ENCODE measurements at places on chromosomes 11 and 22.

- no peak for DNase-seq
Observed at GRCh38 chr11:15099267-15099666, 15.5 kb upstream of the INSC start.

DNA sequence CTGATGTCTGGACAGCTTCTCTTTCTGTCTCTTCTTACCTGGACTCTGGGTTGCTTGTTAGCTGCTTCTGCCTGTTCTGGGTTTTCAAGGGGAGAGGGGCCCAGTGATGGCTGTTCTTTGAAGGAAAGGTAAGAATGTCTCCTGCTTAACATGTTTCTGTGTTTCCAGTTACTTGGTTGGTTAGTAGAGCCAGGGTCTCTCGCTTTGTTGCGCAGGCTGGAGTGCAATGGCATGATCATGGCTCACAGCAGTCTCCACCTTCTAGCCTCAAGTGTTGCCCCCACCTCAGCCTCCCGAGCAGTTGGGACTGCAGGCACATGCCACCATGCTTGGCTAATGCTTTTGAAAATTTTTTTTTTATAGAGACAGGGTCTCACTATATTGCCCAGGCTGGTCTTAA is 126.6 kb downstream of the BCR start:
- no peak for DNase-seq

GRCh38 chr11:118155776-118156530 is 3.3 kb upstream of the SCN4B start:
- no peak for DNase-seq

DNA sequence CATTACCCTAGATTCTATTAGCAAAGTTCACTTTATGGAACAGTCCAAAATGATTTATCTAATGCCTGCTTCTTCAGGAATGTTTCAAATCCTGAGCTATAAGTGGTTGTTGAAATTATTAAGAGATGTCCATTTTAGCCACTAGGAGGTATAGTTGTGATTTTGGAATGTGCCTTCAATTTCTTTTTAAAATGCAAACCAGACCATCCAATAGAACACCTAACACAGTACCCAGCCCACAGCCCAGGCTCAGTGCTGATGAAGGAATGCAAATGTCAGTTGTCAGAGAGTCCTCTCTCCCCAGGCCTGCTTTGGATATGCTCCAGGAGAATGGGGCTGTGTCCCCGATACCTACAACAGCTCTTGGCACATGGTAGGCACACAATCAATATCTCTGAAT is 85.8 kb upstream of the E2F8 start:
- DNase-seq, result no peak

- DNase-seq, result no peak
Observed at GRCh38 chr11:116929414-116930090, 92.1 kb upstream of the APOA1 start.

DNA sequence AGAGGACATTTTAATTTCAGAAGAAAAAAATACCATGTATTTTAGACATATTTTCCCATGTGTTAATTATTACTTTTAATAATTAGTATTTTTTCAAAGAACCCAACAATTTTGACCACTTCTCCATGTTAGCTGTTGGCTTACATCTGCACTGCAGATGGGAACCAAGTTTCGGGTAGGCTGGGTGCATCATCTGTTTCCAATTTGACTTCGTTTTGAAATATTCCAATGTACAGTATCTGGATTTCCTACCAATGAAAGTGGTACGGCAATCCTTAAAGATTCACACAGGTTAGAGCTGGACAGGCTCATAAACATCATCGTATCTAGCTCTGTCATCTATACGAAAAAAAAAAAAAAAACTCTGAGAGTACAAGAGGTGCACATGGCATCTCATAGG is 670.2 kb downstream of the OPCML start:
- DNase-seq, result no peak

DNA sequence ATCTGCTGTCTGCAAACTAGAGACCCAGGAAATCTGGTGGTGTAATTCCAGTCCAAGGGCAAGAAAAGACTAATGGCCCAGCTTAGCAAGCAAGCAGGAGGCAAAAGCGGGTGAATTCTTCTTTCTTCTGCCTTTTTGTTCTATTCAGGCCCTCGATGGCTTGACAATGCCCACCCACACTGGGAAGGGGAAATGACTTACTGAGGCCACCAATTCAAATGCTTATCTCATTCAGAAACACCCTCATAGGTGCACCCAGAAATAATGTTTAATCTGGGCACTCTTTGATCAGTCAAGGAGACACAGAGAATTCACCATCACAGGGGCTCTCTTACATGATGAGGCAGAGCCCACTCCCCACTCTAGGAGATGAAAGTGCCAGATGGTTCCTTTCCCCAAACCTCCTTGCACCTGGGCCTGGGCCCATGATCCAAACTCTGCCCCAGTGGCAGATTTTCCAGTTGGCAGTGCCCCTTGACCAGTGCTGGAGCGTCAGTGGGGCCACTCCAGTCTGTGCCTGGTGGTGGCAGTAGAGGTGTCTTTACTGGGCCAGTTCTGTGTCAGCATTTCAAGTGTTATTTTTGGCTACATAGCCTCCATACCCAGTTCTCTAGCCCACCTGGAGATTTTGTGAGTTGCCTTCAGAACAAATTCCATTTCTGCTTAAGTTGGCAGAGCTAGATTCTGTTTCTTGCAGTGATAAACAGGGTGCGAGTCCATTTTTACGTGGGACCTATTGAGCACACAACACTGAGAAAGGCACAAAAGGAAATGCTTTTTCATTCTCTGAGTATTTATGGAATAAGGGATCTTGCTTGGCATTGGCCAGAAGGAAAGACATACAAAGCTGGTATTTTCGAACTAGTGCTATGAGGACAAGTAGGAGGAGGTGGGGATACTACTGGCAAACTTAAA is 7.5 kb downstream of the ELMOD1 start:
- peak; percentile 15 for DNase-seq

- DNase-seq, result no peak
Observed at GRCh38 chr11:1399386-1400316, 9.9 kb downstream of the BRSK2 start.

- DNase-seq, result no peak
Observed at GRCh38 chr11:74948546-74948897, 369 bp downstream of the XRRA1 start.

DNA sequence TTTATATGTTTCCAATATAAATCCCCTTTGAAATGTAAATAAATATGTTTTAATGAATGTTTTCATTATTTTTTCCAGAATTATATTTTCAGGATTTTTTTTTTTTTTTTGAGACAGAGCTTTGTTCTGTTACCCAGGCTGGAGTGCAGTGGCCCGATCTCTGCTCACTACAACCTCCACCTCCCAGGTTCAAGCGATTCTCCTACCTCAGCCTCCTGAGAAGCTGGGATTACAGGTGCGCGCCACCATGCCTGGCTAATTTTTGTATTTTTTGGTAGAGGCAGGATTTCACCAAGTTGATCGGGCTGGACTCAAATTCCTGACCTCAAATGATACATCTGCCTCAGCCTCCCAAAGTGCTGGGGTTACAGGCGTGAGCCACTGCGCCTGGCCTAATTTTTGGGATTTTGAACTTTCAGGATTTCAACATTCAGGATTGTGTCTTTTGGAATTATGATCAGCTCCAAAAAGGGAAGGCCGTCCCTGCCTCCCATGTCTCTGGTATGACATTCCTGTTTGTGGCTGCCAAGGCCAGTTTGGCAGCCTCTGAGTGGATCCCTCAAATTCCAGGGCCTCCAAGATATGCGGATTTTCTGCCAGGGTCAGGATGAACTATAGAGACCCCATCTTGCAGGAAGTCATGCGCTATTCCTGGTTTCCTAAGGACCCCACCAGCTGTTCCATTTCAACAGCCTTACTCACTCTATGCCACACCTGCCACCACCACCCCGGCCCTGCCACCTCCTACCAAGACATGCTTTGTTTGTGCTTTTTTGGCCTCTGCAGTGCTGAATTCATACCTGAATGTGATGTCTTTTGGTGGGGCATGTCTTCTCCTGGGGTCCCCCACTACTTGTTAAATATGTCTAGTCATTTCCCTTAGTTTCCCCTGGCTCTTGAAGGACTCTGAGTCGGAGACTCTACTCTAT is 21.9 kb upstream of the TMPRSS4 start:
- DNase-seq, result no peak

GRCh38 chr11:122031813-122032212 is 84.2 kb downstream of the BLID start:
- no peak for DNase-seq

DNA sequence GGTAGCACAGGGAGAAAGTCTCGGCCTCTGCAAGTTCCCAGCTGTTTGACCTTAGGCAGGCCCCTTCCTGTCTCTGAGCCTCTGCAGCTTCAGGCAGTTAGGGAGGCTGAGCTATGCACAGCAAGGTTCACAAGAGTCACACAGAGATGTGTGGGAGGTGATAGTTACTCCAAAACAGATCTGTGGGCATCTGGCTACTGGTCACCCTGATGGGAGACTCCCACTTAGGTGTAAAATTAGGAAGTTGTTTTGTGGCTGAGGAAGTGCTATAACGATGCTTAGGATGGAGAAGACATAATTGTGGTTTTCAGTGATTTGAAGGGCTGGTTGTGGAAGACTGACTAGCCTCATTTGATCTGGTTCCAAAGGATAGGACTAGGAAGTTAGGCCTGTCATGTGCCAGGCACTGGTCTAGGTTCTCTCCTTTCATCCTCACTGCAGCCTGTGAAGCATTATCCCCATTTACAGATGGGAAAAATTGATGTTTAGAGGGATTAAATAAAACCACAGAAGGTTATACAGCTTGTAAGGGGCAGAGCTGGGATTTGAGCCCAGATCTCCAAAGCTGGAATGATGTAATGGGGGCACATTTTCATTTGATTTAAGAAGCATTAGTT is 13.5 kb downstream of the ACO2 start:
- DNase-seq, result no peak

- DNase-seq, result peak; percentile 89
Observed at GRCh38 chr11:66363805-66364535, 7.6 kb downstream of the SLC29A2 start.

GRCh38 chr11:64593156-64594105 is 2.4 kb downstream of the SLC22A12 start:
- no peak for DNase-seq

DNA sequence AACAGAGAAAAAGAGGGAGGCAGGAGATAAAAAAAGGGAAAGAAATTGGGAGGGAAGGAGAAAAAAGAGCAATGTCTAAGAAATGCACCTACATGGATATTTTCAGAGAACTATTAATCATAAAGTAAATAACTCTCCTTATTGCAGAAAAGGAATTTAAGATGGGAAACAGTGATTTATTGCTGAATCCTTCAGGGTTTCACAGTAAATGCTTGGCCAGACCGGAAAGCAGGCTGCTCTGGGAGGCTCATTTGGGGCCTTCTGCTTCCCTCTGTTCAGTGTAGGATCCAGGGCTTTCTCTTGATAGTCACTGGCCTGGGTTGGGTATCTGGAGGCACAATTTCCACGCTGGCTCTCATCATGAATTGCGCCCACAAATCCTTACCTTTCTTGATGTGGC is 324.3 kb upstream of the SORL1-AS1 start:
- no peak for DNase-seq

GRCh38 chr11:36257351-36257750 is 31.9 kb downstream of the COMMD9 start:
- no peak for DNase-seq

GRCh38 chr11:126538071-126538470 is 182.6 kb downstream of the ST3GAL4 start:
- DNase-seq, result no peak

All from activated CD4-positive, alpha-beta T cell treated with anti-CD3 and anti-CD28 coated beads, Interleukin-2, amount 50 U/mL, for 48 hours (primary cell).